ENCODE measurements at places on chromosomes 3 and 15.

- DNase-seq, result no peak
Observed at GRCh38 chr3:112685956-112686799, 45.2 kb upstream of the CCDC80 start.

DNA sequence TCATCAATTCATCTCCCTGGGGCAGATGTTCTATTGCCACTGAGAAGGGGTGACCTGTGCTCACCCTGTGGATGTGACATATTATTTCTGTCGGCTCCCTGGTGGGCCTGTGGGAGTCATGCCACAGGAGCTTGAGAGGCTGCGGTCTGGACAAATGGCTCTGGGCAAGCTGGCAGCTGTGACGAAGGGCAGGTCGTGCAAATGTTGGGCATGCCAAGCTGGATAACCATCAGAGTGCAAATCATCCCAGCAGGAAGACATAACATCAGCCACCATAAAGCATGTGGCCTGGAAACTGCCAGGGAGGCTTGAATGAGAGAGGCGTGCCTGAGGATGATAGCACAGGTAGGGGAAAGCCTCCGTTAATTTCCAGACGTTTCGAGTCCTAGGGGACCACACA, 45.3 kb upstream of the FAM3D start:
- DNase-seq, result no peak

DNA sequence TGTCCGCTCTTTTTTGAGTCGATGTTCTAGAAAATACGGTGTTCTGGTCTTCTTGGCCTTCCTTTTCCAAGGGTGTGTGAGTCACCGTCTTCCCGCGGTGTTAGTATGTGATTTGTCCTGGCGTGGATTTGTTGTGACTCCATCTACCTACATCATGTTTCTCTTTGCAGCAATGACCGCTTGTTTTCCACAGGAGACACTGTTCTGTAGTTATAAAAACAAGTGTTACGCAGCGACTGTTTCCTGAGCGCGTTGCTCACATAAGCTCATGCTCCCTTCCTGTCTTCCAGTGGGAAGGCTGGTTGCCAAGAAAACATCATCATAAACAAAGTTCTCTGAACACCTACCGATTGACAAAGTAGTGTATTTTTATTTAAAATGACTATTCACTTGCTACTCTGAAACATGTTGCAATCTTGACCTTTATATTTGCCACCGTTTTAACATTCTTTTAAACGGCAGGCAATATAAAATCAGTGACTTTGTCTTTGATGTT, 19.0 kb downstream of the USP13 start:
- DNase-seq, result no peak

DNA sequence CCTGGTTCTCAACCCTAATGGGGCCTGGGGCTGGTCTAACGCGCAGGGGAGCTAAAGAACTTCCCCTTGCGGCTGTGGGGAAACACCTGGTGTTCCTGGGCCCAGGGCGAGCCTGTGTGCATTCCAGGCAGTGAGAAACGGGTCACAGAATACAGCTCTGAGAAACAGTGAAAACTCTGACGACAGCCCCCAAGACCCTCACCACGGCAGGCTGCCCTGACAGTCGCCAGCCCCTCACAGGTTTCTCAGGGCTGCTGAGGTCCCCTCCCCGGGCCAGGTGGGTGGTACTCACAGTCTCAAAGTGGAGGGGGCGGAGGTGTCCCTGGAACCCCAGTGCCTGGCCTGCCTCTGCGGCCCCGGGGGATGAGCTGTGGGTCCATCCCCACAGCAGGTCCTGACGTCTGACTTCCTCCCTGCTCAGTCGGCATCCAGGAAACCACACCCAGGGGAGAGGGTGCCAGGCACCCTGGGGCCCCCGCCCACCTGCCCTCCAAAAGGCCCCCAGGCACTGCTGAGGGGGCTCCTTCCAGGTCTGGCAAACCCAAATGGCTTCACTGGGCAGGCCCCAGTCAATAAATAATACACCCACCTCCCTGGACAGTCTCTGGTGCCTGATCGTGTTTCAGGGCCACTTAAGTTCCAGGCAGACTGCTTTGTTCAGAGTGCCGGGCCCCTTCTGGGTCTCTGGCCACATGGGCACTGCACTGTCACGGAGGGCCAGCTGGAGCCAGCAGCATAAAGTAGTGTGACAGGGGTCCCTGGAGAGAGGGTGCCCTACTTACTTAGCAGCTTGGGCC, 57.7 kb downstream of the IQSEC1 start:
- peak; percentile 38 for DNase-seq

DNA sequence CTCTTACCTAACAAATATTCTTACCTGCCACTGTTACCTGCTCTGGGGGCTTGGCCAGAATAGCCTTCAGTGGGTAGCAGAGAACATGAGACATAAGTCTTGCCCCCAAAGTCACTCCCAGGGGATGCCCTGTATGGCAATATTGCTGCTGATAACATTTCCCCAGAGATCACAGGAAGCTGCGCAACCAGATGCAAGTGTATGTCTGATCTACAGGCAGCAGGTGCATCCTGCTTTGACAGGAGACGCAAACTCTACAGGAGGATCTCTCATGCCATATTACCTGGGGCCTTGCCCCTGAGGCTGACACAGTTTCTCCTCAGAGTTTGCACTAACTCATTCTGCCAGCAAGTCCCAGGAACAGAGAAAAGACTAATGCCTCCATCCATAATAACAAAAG, 174.4 kb upstream of the LPP start:
- no peak for DNase-seq

GRCh38 chr3:100521439-100521845, 29.0 kb downstream of the TMEM45A start:
- DNase-seq, result no peak

GRCh38 chr3:39848365-39848764, 39.0 kb downstream of the MYRIP start:
- no peak for DNase-seq

GRCh38 chr15:48440084-48440483, 108.9 kb downstream of the DUT start:
- no peak for DNase-seq

DNA sequence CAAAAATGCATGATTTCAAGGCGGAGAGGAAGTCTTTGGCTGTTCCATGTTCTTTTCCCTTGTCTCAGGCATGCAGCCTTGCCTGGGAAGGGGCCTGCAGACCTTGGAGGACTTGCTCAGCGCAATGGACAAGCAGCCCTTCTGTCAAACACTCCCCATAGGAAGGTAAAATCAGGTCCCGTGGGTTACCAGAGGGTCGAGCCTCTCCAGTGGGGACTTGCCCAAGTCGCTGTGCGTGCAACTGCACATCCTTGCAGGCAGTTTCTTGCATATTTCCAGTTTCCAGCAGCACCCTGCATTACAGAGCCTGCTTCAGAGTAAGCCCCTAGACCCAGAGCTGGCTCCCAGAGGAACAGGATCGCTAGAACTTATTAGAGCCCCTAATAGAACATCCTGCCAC, 75.5 kb upstream of the KLF13 start:
- no peak for DNase-seq

DNA sequence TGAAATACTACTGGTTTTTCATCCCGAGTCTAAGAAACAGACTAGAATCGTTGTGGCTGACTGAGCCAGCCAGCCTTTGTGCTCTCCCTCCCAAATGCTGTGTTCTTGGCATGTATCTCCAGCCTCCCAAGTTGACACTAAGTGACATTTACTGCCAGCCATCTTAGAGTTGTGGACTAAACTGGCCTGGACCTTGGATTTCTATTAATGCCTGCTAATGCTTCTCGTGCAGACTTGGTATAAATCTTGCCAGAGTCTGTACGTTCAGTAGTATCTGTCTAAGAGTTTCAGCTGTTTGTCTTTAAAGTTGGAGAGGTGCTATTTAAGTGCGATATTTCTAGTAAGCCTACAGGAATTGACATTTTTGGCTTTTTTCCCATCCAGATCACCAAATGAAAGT, 166.6 kb upstream of the BHLHE40 start:
- no peak for DNase-seq

- DNase-seq, result no peak
Observed at GRCh38 chr15:72933976-72934375, 118.3 kb upstream of the NEO1 start.

DNA sequence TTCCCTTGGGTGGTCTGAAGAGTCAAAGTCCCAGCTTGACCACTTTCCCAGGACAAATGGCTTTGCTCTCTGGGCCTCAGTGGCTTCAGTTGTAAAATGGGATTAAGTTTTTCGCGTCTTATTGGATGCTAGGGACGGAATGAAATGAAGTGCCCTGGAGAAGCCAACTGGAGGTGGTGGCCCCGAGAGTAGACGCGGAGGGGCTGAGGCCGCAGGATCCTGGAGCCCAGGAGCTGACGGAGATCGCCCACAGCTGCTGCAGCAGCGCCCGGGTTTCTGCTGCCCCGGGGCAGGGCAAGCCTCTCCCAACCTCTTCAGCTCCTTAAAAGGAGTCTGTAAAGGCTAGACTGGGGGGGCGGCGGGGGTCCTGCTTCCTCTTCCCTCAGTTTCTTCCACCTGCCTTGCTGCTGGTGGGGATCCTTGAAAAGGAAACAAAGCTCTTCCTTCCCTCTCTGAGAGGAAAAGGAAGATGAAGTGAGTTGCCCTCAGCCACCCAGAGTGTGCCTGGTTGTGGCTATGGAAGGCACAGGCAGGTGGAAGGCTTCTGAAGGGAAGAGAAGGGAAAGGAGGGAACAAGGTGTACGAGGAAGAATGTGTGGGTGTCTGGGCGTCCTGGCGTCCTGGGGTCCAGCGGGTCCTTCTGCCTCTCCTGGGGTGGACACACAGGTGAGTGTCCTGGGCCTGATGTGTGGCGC, 967 bp upstream of the BNC1 start:
- no peak for DNase-seq

GRCh38 chr3:69406163-69406562, 20.3 kb upstream of the FRMD4B start:
- no peak for DNase-seq

DNA sequence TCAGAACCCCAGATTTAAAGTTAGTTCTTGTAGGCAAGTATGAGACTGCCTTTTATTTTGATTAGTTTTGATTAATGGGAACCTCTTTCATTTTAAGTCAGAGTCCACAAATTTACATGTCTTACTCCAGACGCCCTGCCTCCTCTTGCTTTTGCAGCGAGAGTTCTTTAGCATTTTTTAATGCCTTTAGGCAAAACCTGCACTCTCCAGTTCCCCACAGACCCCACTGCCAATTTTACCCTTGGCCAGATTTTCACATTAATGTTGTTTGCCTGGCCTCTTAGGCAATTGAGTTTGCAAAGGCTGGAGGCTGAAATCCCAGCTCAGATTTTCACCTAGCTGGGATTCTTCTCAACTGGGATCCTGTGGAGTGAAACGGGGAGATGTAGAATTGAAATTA, 85.8 kb downstream of the GAP43 start:
- no peak for DNase-seq

- DNase-seq, result no peak
Observed at GRCh38 chr15:26365077-26365476, 407.8 kb downstream of the GABRB3 start.

- no peak for DNase-seq
Observed at GRCh38 chr3:11558002-11558401, 85.7 kb downstream of the VGLL4 start.

DNA sequence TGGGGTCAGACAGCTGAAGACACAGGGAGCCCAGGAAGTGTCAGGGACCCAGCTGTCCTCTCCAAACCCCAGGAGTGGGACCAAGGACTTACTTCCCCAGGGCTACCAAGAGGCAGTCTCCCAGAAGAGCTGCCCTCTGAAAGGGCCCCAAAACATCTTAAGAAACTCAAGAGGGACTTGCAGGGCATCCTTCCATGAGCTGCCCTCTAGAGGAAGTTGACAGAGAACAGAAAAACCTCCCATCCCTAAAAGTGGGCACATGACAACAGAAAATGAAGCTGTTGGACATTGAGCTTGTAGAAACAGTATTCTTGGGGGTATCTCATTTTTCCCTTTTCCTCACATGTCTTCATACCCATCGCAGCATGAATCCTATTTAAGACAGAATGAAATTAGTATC, 58.9 kb downstream of the MECOM start:
- DNase-seq, result no peak

DNA sequence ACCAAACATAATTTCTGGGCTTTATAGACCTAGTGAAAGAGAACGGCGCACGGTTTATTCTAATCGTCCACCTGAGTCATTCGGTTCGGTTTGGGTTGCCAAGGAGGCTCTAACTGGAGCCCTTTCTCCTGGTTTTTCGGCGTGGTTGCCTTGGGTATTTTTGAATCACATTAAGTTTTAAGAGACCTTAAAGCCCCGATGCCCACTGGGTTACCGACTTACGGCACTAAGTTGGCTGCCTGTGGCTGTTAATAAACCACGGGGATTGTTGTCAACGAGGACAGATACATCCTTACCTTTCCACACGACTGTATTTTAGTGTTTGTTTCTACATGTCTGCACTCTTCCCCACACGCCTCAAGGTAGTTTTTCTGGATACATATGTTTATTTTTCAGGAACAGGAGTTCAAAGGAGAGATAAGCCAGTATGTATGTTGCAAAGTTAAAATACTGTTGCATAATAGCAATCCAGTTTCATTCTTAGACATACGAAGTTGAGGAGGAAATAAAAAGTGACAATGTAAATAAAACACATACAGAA, 1.2 kb upstream of the ANP32A start:
- DNase-seq, result no peak

DNA sequence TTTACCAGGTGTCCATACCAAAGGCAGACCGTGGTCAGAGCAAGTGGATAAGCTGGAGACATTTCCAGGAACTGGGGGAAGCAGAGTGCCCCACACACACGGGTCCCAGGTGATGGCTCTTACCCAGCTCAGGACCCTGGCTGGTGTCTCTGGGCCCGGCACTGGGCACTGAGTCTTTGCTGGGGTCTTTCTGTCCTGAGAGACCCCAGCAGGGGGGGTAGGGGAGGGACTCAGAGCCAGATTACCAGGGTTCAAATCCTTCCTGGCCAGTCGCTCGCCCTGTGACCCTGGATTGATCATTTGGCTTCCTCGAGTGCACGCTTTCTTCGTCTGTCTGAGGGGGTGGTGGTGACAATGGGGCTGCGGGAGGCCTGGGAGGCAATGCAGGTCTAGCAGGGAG, 95.7 kb downstream of the PLXNA1 start:
- DNase-seq, result no peak

GRCh38 chr3:66140743-66141372, 79.9 kb upstream of the SLC25A26 start:
- DNase-seq, result no peak

GRCh38 chr3:172709774-172710663, 848 bp downstream of the NCEH1 start:
- no peak for DNase-seq

- DNase-seq, result no peak
Observed at GRCh38 chr3:60142009-60142408, 1092.2 kb upstream of the CFAP20DC start.

DNA sequence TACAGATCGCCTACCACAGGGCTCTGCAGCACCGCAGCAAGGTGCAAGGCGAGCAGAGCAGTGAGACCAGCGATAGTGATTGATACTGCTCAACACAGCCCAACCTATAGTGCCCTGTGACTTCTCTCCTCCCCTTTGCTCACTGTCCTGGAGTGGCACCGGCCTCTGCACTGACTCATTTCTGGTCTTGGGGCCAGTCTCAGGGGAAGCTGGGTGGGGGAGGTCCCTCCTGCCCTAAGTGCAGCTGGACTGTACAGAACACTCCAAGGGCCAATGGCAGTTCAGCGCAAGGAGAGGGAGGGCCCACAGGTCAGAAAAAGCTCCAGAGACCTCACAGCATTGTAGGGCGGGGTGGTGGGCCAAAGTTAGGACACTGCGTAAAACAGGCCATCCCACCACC, 2.5 kb upstream of the OGG1 start:
- no peak for DNase-seq
